ENCODE measurements at places on chromosomes 5 and 9. TPM values are rescaled to one million over a fixed set of nuclear protein-coding genes. Genes with fewer than 3 reads are reported as not detected.

GRCh38 chr9:34046784-34047379 is 1.8 kb downstream of the UBAP2 start:
- DNase-seq = peak; percentile 62

DNA sequence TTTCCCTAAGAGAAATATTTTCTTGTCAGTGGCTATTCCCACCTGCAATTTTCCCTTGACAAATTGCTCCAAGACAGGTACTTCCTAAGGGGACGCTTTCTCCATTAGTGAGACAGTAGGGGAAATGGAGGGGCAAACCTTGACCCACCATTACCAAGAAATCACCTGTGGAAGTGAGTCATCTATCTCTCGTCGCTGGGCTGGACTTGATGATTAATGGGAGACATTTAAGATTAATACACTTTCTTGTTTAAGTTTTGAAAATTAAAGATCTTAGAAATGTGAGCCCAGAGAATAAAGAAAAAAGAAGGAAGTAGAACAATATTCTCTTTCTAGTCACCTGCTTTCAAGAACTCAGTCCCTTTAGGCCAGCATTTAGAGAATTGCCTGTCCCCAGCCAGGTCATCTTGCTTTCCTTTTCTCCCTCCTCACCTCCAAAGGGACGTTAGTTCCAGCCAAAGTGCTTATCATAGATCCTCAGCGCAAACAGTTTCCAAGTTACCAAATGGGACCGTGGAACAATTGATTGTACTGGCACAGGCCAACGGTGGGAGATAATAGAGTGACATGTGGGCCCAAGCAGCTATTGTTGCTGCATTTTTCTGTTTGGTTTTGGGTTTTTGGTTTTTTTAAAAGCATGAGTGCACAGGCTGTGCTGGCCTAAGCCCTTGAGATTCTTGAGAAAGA is 284.4 kb downstream of the ENC1 start:
- no peak for DNase-seq

DNA sequence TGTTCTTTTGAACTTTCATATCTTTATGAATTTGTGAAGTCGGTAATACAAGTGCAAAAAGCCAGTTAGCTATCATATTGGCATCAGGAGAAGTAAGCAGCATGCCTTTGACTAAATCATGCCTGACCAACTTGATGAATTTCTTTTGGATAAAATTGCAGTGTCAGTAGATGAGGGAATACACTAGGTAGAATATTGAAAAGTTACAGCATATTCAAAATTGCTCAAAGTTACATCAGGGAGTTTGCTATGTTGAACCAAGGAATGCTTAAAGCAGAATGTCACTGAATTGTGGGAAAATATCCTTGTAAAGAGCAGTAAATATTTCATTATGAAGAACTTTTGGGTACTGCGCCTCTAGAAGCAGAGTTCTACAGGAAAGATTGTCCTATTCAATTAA is 87.1 kb upstream of the TLX3 start:
- no peak for DNase-seq

The SCAI gene
- 6.9 TPM for total RNA-seq

DNA sequence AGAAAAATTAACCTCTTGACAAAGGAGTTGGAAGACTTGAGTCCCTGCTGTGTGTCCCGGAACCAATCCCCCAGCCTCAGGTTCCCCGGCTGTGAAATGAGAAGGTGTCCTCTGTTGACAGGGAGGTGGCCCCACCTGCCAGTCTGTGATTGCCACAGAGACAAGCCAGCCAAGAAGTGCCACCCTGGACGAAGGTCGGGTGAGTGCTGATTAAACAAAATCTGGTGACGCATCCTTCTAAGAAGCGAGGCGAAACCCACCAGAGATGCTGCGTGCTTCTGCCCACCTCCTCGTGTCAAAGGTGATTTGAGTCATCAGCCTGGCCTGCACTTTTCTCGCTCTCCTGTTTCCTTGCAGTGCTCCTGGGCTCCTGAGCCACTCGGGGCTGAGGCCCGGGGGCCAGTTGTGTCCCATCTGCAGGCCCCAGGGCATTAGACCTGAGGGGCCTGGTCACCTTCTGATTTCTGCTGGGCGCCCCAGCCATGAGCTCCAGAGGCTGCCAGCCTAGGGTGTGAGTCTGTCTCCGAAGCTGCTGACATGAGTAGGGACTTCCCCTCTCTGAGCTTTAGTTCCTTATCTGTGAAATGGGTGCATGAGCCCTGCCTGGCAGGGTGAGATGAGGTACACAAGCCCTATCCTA is 28.7 kb downstream of the NEK6 start:
- DNase-seq = peak; percentile 85

DNA sequence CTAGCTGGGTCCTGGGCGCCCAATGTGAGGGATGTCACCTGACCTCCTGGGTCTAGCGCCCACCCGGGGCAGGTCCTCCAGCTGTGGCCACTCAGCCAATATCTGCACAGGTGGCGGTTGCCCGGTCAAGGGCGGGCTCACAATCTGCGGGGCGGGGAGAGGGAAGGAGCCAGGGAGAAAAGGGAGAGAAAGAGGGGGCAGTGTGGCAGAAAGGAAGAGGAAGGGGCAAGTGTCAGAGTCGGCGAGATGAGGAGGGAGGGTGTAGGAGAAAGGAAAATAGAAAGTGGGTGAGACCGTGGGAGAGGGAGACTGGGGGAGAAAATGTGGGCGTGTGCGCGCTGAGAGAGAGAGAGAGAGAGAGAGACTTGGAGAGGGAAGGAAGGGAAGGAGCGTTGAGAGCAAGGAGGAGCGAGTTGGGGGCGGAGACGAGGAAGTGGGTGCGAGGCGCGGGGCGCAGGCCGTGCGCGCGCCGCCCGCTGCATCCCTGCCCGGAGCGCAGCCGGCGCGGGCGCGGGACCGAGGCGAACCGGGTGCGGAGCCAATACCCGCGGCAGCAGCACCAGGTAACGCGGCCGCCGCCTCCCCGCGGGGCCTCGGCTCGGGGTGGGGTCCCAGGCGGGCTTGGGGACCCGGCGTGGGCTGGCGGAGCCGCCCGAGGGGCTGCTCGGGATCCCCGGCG is at the start of gene HRH2:
TSS of gene HRH2 (plus strand) at position 479 of the 679 bp plus-strand sequence. CDS start 25,163 bp downstream, outside the sequence.
- DNase-seq = no peak

GRCh38 chr9:120369608-120370220 is 210.3 kb downstream of the CDK5RAP2 start:
- no peak for DNase-seq

DNA sequence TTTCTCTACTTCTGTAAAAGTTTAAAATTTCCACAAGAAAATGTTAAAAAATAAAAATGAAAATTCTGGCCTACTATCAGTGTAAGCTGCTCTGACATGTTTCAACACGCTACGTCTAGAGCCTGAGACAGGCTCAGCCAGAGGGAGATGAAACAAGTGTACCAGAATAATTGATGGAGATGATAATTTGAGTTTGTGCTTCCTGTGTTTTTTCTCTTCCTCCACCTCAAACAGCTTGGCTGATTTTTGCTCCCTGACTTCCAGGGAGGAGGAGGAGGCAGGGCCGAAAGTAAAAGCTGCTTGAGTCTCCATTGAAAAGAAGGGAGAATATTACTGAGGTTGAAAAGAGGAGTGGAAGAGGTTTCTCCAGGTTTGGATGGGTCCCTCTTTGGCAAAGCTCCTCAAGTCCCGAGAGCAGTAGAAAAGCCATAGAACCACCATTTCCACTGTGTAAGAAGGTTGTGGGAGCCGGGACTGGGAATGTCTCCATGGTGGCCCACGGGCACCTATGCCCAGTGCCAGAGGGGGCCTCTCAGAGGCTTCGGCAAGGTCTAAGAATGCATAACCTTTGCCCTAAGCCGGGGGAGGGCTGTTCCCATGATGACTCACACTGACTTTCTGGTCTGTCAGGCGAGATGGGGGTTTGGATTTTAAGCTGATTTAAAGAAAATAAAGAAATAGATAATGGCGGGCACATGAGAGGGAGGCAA is 95.1 kb downstream of the HRH2 start:
- DNase-seq = no peak

The GFI1B gene
- total RNA-seq = not detected

Data from endothelial cell of umbilical vein (primary cell).